ENCODE measurements at places on chromosomes 7 and 10.

- DNase-seq = no peak
Observed at GRCh38 chr7:157693521-157694375, 356.9 kb downstream of the DNAJB6 start.

GRCh38 chr7:98418636-98419315 lies 17.9 kb upstream of the BAIAP2L1 start:
- no peak for DNase-seq

- DNase-seq = no peak
Observed at GRCh38 chr7:66043681-66044497, 31.7 kb upstream of the ASL start.

DNA sequence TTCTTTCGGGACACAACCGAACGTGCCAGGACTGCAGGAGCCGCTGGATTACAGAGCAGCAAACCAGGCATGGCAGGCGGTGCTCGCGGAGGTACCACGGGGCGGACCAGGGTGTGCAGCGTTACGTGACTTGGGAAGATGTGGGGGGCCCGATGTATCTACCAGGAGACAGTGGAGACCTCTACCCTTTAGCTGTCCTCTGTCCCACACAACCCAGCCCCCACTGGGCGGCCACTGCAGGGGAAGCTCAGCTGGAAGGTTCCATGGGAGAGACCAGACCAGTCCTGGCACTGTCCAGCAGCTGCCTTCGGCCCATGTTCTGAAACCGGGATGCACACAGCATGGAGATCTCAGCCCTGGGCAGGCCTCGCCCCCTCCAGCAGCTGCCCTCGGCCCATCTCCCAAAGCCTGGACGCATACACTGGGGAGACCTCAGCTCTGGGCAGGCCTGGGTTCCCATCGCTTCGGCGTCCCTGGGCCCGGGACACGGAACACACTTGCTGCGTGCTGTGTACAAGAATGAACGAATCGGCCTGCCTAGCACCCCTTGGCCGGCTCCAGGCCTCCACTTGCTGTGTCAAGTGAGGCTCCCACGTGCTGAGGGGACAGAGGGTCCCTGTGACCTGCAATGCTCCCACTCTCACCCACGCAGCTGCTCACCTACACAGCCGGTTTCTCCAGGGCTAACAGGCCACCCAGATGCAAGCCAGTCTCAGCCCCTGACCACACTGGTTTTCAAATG lies 177.4 kb downstream of the ELFN1 start:
- DNase-seq = no peak

DNA sequence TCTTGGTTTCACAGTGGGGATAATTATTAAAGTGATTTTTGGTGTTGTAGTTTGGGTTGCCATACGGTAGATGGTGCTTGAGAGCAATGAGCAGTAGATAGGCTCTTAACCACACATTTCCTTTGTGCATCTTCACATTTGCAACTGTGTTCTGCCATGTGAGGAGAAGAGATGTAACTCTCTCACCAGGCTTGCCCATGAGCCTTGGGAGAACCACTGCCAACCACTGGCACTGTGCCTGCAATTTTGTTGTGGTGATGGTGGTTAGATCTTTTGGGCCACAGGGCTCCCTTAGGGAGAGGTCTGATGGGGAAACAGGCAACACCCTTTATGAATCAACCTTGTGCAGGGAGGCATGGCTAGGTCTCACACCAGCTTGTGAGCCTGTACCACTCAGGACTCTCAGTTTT lies 204.3 kb downstream of the CCDC7 start:
- no peak for DNase-seq

DNA sequence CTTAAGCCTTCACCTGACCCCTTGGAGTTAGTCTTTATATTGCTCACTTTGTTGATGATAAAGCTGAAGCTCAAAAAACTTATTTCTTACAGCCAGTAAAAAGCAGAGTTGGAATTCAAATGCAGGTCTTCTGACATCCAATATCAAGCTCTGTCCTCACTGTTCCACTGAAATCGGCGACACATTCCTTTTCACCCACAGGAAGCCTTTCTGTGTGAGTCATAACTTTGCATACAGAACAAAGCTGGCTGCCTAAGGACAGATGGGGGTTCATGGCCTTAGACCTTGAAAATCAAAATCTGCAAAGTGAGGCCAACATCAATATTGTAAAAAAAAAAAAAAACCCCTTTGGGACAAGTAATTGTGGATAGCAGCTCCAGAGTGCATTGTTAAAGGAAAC lies 21.8 kb upstream of the AKR1B1 start:
- no peak for DNase-seq

DNA sequence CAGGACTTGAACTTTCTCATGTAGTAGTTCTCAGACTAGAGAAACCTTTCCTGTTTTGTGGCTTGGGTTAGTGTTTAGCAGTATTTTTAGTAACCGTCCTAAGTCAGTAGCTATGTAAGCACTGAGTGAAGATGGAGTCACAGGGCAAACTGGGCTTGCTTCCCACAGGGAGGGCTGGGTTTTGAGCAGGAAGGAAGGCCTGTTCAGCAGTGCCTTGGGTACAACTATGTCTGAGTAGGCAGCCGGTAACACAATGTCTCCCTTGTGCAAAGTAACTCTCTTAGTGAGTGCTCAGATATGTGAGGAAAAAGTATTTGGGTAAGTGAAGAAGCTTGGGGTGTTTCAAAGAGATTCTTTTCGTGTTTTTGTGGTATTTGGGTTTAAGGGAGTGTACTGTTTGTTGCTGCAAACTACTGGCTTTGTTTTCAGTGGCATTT lies 96.4 kb downstream of the CCSER2 start:
- DNase-seq = no peak

DNA sequence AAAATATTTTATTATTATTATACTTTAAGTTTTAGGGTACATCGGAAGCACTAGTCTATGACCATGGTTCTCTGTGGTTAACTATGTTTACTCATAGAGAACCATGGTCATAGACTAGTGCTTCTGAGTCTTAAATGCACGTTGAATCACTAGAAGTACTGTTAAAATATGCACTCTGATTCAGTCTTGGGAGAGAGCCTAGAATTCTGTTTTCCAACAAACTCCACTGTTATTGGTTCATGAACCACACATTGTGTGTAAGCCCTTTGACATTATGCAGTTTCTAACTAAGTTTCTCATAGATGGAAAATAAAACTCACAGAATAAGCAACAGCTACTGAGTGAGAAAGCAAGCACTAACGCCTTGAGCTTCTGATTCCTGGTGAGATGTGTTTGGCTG lies 1120.6 kb downstream of the SORCS1 start:
- no peak for DNase-seq
